OCI-LY7 (cell line): ENCODE measurements at places on chromosomes 2 and 18.

DNA sequence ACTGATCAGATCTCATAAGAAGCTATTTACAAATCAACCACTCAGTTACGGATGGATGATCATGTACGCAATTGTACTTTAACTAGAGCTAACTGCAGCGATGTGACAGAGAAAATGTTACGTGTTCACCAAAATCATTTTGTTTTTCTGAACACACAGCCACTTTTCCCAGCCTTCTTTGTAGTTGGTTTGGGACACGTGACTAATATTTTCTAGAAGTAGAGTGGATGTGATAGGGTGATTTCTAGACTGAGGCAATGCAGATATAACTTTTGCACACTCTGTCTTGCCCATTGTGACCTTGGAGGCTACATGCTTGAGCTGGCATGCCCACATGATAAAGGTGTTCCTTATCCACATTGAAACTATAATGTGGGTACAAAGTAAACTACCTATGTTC lies 9.9 kb upstream of the SLC9A4 start:
- DNase-seq: no peak

GRCh38 chr18:8767340-8767739 lies 62.0 kb downstream of the MTCL1 start:
- DNase-seq: no peak

DNA sequence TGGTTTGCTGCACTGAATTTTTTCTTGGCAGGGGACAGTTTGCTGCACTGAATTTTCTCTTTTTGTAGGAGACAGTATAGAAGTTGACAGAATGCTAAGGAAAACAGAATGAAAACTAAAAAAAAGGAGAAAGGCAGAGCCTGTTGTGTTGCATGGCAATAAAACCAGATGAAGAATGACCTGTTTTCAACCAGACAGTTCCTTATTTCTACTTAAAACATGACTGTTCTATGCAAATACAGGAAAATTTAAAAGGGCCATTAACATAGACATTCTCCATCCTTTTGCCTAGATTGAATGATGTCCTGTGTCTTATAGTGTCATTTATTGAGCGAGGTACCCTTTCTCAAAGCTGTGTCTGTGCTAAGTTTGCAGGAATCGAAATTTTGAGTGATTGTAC lies 33.3 kb downstream of the ABI2 start:
- no peak for DNase-seq

DNA sequence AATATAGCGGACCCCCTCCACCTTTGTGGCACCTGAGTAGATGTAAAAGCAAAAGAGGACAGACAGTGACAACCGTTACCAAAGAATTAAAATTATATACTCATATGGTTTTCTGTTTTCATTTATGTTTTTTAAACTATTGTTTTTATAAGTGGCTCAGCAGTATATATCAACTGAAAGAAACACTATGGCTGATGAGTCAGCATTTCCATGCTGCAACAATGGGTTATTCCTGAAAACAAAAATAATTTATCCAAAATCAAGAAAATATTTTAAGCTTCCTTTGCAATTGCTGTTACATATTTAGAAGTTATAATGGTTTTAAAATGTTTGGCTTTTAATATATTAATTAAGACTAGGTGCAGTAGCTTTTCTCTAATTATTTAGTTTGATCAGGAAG lies 17.7 kb downstream of the MRPS9 start:
- no peak for DNase-seq

- no peak for DNase-seq
These were observed 17.3 kb downstream of the MSH2 start for GRCh38 chr2:47420214-47420613.

- no peak for DNase-seq
These were observed 43.4 kb downstream of the PLCL1 start for GRCh38 chr2:197847651-197848401.

DNA sequence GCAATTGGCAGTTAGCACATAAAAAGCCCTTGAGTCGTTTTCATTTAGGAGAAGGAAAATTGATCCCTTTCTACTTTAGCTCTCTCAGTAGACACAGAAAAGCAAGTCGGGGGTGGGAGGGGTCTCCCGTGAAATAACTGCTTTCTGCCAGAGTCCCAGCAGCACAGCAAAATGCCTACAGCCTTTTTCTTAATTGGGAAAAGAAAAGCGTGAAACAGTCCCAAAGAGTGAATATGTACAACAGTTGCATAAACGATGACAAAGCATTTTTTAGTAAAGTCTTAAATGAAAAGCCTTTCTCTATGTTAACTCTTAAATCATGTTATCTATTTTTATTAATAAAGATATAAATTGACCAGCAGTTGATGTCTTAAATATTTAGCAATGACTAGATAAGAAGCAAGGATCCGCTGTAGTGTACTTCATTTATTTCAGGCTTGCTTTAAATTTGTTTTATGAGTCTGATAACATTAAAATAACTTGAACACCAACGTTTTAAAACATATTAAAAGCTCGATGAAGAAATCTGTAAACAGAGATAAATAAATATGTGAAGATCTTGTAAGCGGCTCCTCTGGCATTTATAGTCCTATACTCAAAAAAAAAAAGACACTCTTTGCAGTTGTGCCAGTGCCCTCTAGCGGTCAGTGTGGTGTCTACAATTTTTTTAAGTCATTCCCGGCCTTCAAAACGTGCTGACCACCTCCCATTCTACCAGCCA lies 42.3 kb upstream of the ATIC start:
- DNase-seq: peak; percentile 70

DNA sequence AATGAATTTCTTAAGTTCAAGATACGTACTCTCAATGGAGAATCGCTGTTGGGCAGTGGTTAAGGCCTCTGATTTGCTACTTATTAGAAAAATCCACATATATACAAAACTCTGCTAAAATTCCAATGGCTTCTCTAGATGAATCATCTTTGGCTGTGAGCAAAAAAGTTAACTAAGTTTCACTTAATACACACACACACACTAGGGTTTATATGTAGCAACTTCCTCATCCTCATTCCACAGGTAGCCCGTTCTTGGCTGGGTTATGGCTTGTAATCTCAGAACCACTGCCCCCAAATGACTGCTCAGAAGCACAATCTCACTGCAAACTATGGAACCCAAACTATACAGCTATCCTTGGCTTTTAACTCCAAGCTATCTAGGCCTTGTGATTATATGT lies 99.7 kb downstream of the SMAD2 start:
- DNase-seq: no peak

- no peak for DNase-seq
These were observed 90.6 kb downstream of the SNTG2 start for GRCh38 chr2:1041012-1041805.

DNA sequence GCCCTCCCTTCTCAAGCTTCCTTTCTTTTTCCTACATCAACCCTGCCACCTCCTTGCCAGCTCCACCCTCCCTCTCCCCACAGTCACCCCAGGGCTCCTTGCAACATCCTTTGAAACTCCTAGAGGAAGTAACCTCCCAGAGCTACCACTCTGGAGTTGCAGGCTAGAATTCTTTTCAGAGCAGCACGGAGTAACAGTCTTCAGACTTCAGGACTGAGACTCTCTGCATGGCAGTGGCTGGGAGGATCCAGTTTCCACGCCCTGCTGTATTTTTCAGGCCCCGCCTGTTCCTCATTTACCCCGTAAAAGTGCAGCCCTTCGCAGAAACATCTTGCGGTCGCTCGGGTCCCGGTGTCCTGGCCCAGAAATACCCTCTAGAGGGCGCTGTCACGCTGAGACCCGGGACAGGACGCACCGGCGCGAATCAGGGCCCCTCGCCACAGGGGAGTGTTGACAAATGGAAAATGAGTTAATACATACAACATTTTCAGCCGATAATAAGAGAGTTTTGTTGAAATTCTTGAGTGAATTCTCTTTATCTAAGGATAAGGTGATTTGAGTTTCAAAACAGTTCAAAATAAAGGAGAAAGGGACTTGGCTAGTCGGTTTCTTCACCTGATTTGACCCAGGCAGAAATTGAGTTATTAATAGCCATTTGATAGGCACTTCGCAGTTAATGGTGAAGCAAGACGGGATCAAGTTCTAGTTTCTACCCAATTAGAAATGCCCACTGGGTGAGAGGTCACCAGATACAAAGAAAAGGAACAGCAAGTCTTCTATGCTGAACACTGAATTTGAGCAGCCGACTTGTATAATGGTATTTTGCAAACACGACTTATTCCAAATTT lies 18.5 kb upstream of the NTSR2 start:
- peak; percentile 82 for DNase-seq

DNA sequence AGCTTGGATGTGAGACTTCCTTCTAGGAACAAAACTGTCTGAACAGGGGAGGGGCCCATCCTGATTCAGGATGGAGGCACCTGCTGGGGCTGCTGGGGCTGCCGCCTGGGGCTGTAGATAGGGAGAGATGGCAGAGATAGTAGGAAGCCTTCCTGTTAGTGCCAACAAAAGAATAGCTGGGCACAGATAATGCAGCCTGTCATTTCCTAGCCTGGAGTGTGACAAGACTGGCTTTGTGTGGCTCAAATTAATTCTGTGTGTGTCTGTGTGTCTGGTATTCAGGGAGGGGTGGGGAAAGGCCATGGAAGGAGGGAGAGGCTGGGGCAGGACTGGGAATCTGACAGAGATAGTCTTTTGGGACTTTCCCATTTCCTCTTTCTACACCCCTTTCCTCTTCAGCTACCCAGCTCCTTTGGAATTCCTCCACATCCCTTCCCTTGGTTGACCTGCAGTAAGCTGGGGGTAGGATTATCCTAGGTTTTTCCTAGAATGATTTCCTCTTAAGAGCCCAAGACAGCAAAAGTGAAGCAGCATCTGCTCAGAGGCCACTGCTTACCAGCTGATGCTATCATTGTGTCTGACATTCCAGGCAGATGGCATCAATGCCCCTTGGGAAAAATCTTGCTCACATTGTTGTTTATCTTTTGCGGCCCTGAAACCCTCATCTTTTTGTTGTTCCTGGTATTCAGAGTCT lies 144.9 kb upstream of the LHCGR start:
- DNase-seq: no peak

- DNase-seq: no peak
These were observed 34.2 kb downstream of the GRHL1 start for GRCh38 chr2:9985531-9986328.

DNA sequence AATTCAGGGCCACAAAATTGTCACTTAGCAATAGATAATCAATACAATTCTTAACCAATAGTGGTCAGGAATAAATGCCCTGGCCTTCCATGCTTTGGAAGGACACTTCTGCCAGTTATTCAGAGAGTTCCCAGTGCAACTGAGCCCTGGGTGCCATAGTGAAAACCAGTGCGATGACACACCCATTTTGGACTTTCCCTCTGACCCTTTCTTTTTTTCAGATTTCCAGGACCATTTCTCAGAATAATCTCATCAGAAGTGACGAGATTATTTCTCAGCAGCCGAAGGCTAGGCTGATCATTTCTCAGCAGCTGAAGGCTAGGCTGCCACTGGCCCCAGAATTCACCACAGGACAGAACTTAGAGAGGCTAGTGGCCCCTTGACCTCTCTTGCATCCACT lies 106.6 kb upstream of the MYCN start:
- no peak for DNase-seq

GRCh38 chr2:113203901-113204519 lies 30.2 kb downstream of the PSD4 start:
- peak; percentile 82 for DNase-seq

GRCh38 chr2:181163139-181163538 lies 182.7 kb downstream of the UBE2E3 start:
- no peak for DNase-seq

DNA sequence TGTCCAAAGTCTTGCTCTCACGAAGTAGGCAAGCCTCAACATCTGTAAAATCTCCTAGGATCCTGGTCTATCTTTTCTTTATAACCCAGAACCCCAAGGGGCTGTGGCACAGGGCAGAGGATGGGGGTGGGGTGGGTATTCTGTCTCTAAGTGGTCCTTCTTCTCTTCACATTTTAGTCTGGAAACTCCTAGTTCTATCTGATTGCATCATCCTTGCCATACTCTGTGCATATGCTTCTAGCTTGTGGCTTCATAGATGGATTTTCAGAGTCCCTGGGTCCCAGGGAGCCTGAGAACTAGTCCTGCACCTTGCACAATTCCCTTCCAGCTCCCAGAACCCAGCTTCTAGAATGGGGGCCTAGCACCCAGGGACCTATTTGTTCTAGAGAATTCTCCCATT lies 52.5 kb downstream of the RNF152 start:
- DNase-seq: no peak

DNA sequence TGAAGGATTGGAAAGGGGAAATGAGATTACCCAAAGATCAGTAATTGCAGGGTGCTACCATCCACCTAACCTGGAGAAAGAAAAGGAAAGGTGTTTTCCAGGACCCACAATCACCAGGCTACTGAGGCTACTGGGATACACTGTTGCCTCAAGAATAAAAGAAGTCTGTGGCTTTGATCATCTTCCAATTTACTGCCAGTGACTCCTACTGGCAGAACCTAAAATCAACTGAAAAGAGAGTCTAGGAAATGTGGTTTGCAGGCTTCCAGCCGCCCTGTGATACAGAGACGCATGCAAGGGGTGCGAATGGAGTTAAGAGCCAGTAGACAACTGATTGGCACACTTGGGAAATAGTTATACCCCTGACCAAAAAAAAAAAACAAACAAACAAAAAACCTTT lies 16.6 kb upstream of the TTL start:
- DNase-seq: no peak

- no peak for DNase-seq
These were observed 1.1 kb upstream of the ONECUT2 start for GRCh38 chr18:57433934-57434535.

- no peak for DNase-seq
These were observed 92.9 kb downstream of the TTC27 start for GRCh38 chr2:32720771-32721170.

DNA sequence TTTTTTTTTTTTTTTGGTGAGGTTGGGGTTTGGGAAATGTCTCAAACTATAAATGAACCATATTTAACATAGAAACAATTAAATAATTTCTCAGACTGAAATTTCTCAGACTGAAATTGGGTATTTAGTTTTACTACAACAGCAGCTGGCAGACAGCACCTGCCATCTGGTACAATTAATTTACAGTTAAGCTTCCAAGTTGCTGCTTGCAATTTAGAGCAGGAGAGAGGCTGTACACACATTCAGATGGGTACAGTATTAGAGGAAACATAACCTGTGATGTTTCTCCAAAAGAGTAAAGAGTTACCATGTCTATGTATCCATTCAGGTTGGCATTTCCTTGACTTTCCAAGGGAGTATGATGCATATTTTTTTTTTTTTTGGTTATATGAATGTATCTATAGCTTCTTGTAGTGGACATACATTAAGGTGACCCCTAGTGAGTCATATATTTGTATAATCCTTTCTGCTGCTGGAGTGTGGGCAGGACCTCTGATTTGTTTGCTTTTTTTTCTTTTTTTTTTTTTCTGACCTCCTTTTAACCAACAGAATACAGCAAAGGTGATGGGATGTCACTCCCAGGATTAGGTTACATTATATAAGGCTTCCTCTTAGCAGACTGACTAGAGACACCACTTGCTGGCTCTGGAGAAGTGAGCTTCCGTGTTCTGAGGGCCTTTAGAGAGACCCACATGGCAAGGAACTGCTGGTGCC lies 201.7 kb downstream of the PTH2R start:
- no peak for DNase-seq

DNA sequence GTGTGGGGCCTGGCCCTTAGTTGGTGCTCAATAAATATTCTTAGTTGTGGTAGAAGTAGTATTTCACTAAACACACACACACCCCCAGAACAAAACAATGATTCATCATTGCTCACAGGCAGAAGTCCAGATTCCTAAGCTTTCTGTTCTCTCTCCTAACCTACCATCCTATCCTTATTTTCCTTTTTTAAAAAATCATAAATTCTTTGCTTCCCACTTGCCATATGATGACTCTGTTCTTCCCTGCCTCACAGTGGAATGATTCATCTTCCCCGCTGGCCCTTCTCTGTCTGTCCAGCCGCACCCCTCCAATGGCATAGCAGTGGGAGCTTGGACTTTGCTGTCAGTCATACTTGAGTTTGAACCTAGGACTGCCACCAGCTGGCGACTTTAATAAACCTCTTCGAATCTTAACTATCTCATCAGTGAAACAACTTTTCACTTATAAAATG lies 5.2 kb downstream of the EML6 start:
- no peak for DNase-seq
